PC-3 (cell line): ENCODE measurements at places on chromosomes 6 and 20.

GRCh38 chr6:3297006-3297405 lies 38.3 kb downstream of the PSMG4 start:
- peak; percentile 72 for DNase-seq

DNA sequence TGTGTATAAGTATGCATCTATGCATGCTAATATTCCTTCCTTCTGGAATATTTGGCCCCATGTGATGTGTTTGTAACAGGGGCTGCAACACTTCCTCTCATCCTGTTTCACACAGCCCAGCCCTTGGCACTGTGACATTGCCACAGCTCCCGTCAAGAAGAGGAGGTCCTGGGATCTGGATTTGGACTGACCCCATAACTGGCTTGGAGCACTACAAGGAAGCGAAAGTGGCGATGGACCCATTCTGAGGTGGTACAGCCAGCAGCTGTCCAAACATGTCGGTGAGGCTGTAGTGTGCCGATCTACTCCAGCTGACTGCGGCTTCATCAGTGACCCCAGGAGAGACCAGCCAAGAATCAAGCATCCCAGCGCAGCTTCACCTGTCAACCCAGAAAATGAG lies 18.2 kb downstream of the SYNDIG1 start:
- no peak for DNase-seq

DNA sequence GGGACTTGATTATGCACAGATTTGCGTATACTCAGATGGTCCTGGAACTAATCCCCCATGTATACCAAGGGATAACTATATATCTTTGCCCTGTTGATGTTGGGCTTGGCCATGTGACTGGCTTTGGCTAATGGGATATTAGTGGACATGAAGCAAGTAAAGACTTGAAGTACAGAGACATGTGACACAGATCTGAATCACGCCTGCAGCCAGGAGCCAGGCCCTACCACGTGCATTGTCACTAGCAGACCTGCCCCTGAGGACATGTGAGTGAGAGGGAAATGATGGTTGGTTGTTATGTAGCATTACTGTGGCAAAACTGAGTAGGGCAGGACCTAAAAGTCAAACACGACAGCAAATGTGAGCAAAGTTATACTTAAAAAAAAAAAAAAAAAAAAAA lies 155.7 kb downstream of the AKAP7 start:
- no peak for DNase-seq

GRCh38 chr6:80425089-80425823 lies 318.8 kb downstream of the BCKDHB start:
- peak; percentile 55 for DNase-seq

- peak; percentile 26 for DNase-seq
Observed at GRCh38 chr6:16129623-16130401, 926 bp downstream of the MYLIP start.

GRCh38 chr20:48661575-48662455 lies 166.0 kb downstream of the PREX1 start:
- no peak for DNase-seq
